ENCODE measurements at places on chromosomes 3 and 15.

DNA sequence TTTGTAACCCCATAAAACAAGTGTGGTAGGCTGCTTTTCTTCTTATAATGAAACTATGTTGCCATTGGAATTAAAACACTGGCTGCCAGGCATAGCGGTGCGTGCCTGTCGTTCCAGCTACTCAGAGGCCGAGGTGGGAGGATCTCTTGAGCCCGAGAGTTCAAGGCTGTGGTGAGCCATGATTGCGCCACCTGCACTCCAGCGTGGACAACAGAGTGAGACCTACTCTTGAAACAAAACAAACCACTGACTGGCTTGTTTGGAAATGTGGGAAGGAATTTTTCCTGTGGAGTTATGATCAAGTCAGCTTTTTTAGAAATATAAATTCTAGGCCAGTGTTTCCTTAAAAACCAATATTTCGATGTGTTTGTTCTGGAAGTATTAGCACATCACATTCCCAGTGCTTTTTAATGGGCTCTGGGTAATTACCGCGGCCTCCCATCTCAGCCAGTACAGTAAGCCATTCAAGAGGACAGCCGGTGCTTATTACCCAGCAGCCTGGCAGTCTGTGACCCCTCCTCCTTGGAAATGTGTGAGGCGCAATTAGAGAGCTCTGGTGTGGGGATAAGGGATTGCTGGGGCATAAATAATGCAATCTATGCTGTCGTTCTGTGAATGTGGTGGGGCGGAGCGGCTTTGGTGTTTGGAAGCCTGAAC lies 58.3 kb upstream of the TRAK1 start:
- no peak for DNase-seq

- no peak for DNase-seq
These were observed 75.0 kb upstream of the SPATA12 start for GRCh38 chr3:56985460-56985859.

DNA sequence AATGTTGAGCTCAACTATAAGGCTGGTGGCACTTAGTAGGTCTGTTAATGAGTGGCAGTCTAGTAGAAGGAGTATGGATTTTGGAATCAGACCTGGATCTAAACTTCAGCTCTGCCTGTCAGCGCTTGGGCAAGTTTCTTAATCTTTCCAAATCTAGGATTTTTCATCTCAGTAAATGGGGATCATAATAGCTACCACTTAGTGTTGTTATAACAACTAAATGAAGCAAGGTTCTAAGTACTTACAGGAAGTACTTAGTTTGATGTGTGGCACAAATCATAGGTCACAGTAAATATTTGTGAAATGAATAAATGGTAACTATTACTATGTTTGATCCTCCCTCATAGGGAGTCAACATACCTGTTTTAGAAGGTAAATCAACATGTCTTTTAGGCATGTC lies 31.4 kb downstream of the SLC49A4 start:
- DNase-seq, result no peak

DNA sequence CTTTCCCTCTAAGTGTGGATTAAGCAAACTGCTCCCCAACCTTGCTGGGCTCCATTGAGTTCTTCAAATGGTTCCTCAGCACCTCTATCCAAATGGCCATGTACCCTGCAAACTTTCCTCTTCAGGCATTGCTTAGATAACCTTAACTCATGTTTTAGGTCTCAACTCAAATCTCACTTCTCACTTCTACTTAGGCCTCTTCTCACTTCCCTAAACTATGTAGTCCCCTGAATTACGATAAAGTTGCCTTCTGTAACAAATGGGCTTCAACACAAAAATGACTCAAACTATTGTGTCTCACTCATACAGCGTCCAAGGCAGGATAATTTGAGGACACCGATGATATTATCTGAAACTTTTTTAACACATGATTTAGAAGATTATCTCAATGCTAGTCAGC lies 62.4 kb upstream of the STAC start:
- DNase-seq, result no peak

DNA sequence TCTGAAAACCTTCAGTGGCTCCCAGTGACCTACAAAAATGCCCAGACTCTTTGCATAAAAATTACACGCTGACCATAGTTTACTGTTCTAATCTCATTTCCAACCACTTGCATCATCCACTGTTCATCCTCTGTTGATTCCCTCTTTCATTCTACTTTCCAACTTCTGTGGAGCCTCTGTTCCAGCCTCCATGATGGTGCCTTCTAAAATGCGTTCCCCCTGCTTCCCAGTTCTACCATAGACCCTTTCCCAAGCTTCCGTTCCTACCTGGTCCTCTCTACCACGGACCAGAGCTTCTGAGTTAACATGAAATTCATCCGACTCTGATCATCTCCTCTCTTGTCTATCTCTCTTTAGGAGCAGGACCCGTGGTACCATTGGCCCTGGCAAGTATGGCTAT lies 127.0 kb downstream of the THSD4 start:
- DNase-seq, result no peak

- no peak for DNase-seq
These were observed 12.3 kb upstream of the P2RY14 start for GRCh38 chr3:151290673-151291072.

- no peak for DNase-seq
These were observed 16.7 kb upstream of the RPL24 start for GRCh38 chr3:101703169-101703568.

- no peak for DNase-seq
These were observed 310.2 kb downstream of the ULK4 start for GRCh38 chr3:41651718-41652117.

DNA sequence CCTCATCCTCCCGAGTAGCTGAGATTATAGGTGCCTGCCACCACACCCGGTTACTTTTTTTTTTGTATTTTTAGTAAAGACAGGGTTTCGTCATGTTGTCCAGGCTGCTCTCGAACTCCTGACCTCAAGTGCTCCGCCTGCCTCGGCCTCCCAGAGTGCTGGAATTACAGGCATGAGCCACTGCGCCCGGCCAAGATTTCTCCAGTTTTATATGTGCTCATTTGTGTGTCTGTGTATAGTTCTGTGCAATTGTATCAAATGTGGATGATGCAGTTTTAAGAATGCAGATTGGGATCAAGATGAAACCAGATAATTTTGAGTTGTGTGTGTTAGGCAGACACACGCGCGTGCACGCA lies 68.3 kb downstream of the SLCO3A1 start:
- DNase-seq, result no peak

DNA sequence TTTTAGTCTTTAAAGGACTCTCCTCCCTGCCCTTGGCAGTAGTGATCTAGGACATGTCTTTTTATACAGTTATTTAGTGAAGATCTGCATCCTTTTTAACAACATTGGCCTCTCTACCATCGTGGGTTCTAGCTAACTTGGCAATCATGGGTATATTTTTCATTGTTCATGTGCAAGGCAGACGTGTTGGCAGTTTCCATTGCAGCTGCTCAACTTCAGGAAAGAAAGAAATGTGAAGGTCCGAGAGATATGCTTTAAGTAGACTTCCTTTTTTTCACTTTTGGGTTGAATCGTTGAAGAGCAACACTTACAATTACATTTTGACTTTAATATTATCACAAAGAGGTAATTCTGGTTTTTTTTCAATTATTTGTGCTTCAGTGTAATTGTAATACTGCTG lies 172.6 kb downstream of the SATB1 start:
- DNase-seq, result no peak

GRCh38 chr3:177430653-177431052 lies 233.4 kb upstream of the TBL1XR1 start:
- no peak for DNase-seq

GRCh38 chr15:100055821-100056220 lies 286.0 kb downstream of the ADAMTS17 start:
- DNase-seq, result no peak

- no peak for DNase-seq
These were observed 152.8 kb downstream of the CHDH start for GRCh38 chr3:53693451-53693850.

GRCh38 chr3:59273976-59274375 lies 224.2 kb upstream of the CFAP20DC start:
- DNase-seq, result no peak

DNA sequence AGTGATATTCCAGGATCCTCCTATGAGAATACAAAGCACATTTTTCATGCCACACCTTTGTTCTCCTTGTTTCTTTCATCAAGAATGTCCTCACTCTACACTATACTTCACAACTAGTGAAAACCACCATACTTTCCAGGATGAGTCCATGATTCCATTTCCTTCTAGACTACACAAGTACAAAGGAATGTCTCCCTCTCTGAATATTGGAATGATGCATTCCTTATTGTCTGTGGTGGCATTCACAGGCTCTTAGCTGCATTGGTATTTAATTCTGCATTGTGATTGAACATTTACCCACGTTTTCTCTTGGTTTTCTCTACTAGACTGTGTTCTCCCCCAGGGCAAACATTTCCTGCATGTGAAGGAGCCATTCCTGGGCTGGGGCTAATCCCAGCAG lies 217.5 kb downstream of the RAP2B start:
- no peak for DNase-seq

- DNase-seq, result no peak
These were observed 98.6 kb downstream of the ALCAM start for GRCh38 chr3:105465251-105465853.

GRCh38 chr3:101998256-101998926 lies 149.1 kb downstream of the NFKBIZ start:
- DNase-seq, result no peak

DNA sequence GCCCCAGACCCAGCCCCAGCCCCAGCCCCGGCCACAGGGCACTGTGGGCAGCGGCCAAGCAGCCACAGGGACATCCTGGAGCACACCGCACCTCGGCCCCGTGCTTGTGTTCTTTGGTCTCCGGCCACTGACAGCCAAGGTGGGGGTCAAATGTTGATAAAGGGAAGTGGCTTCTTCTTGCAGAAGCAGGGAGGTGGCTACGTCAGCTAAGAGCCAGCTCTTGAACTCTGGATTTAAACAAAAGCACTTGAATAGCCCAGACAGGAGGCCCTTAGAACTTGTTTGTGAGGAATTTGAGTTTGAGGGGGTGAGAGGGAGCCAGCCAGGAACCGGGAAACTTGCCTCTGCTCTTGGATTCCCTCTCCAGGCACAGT lies 135.8 kb upstream of the ABHD17C start:
- no peak for DNase-seq

DNA sequence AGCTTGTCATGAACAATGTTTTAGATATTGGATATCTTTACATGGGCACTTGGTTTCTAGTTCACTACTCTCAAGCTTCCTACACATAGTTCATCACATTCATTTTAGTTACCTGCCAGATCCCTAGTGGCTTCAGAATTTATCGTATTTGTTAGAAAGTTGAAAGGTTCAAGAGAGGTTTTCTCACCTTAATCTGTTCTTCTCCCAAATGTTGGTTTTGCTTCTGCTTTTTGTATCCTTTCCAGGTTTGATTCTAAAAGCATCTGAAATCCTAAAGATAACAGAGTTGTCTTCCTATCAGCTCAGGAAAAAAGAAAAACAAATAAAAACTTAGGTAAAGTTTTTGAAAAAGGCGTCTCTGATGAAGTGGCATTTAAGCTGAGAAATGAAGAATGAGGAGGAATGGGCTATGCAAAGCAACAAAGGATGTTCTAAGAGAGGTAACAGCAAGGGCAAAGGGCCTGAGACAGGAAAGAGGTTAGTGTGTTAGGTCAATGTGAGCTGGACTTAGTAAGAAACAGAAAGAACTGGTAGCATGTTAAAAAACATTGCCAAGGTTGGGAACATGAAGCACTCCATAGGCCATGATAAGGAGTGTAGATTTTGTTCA lies 104.7 kb upstream of the CMC1 start:
- no peak for DNase-seq

DNA sequence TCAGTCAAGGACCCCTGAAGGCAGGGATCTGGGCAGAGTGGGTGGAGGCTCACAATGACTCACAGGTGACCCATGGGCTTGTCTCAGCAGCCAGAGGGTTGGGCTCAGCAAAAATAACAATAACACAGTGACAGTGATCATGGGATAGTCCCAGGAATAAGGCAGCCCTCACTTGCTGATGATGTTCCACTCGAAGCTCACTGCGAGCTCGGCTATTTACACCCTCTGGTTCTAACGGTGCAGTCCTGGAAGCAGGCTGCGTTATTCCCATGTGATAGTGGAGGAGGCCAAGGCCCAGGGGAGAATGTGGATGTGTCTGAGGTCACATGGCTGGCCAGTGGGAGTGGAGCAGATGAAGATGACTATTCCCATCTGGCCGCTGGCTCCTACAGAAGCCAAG lies 16.2 kb downstream of the CCDC33 start:
- DNase-seq, result no peak

DNA sequence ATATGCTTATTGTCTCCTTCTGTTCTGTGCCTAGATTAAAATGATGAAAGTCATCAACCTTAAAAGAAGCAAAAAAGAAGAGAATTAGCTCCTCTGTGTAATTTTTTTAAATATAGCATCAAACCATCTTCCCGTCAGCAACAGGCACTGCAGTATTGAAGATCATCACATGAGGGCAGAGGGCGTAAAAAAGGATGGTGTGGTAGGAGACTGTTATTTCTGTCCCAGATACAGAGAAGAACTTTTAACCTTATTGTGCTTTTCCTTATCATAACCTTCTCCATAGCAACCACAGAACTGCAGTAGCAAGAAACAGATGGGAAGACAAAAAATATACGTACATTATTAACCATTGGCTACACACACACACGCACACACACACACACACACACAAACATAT lies 88.8 kb downstream of the IGSF11 start:
- DNase-seq, result no peak

DNA sequence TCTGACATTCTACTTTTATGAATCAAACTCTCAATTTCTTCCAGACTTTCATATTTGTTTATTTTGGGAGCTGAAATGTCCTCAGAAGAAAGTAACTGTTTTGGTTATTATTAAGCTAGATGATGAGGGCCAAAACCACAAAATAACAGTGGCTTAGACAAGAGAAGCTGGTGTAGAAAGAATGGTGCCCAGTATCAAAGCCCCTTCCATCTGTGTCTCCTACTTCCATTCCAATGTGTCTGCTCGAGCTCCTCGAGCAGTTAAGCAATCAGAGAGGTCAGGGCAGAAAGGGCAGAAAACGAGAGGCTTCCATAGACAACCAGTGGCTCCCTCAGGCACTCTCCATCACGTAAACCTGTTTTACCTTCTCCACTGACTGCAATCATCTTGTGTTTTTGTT lies 59.7 kb upstream of the MAGI1 start:
- no peak for DNase-seq

DNA sequence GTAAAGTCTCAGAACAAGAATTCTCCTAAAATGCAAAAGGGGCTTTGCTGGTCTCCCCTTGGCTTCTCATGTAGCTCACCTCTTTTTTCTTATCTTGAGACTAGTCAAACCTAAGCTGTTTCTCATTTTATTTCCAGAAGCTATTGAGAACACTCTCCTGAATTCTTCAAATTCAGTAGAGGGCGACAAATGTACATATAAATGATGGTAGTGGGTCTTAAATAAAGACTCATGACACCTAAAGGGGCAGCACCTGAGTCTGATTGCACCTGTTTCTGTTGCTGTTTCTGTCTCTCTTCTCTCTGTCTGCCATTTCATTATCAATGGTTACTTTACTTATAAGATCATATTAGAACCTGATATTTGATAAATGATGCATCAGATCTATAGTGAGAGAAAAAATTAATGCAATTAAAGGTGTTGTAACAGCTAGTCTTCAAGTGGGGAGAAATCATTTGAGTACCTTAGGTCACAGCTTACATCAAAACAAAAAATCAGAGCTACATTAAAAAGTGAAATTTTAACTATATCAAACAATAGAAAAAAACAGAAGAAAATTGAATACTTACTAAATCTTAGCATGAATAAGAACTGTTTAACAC lies 7.0 kb downstream of the ADIPOQ start:
- no peak for DNase-seq

GRCh38 chr3:189275852-189276251 lies 104.1 kb downstream of the TPRG1 start:
- no peak for DNase-seq
